Fibroblast of gingiva (primary cell): ENCODE measurements at places on chromosomes 2 and 18.

- no peak for DNase-seq
Measured at GRCh38 chr2:177391822-177392372, 676 bp upstream of the AGPS start.

GRCh38 chr2:44168681-44169154, at the start of gene PPM1B:
TSS of gene PPM1B (plus strand) at chr2:44168875. CDS start at chr2:44201200, 32,325 bp downstream.
- no peak for DNase-seq

- DNase-seq, result no peak
Measured at GRCh38 chr2:96602330-96602823, 35.7 kb downstream of the KANSL3 start.

GRCh38 chr2:40690525-40690924, 238.6 kb upstream of the SLC8A1 start:
- DNase-seq, result no peak

- no peak for DNase-seq
Measured at GRCh38 chr2:66866331-66867062, 431.6 kb downstream of the MEIS1 start.

GRCh38 chr2:105571445-105571987, 172.7 kb upstream of the FHL2 start:
- no peak for DNase-seq

GRCh38 chr2:189128970-189129369, 50.6 kb downstream of the COL5A2 start:
- peak; percentile 60 for DNase-seq

GRCh38 chr2:177211576-177212105, 953 bp upstream of the HNRNPA3 start:
- DNase-seq, result no peak
